Left ventricle myocardium inferior (tissue), 1 donor: ENCODE measurements at places on chromosomes 11 and 22. TPM values are rescaled to one million over a fixed set of nuclear protein-coding genes. Genes with fewer than 3 reads are reported as not detected.
A peak's percentile ranks its signal among the peaks of the same experiment; 100 is the strongest.

The OR4A16 gene
- total RNA-seq = not detected

The SYNGR1 gene
- total RNA-seq = 37.7 TPM

The WT1 gene
- 2.0 TPM for total RNA-seq

The UCP3 gene
- 2.7 TPM for total RNA-seq

The CHRNA10 gene
- 1.0 TPM for total RNA-seq

The PRG3 gene
- total RNA-seq = not detected

The SMTNL1 gene
- total RNA-seq = not detected

The TSPAN18 gene
- 129 TPM for total RNA-seq

The NLRP14 gene
- total RNA-seq = not detected

DNA sequence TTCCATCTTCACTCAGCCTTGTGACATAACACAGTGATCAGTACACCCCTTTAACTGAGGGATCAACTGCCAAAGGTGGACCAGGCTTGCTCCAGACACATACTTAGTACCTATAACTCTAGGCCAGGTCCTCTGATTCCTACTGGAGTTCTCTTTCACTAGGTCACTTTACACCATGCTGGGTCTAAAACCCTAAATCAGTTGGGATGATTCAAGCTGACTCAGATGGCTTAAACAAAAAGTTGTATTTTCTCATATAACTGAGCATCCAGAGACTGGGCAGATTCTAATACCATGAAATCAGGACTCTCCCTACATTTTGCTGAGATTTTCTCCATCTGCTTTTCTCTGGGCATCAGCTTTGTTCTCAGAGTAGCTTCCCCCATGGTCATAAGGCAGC lies 26.0 kb upstream of the FLI1 start:
- no peak for DNase-seq

GRCh38 chr22:31929167-31929930 lies 15.0 kb upstream of the YWHAH start:
- peak; percentile 51 for DNase-seq

DNA sequence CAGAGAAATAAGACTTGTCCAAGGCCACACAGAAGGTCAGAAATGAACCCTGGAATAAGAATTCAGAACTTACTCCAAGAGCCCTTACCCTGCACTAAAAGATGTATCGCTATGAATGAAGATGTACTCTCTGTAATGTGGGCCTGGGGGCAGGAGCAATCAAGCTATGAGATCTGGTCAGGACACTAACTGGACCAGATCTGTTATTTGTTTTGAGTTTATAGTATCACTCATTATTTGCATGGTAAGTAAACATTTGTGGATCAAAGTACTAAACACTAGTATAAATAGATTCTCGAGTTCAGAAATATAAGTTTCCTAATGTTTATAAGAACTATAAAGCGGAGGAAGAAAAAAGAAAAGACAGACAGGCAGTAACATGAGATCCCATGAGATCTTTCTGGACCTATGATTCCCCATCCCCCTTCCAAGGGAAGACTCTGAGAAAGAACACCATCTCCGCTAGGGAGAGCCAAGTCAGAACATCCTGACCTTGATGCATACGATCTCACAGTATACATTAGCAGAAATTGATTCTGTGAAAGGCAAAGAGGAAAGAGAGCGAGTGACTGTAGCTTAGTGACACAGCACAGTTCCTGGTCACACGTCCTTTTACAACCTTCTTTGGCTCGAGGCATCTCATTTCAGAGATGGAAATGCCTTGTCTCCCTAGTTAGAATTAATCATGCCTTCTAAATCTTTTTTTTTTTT lies 71.2 kb downstream of the USP35 start:
- no peak for DNase-seq

GRCh38 chr11:132555617-132556016 lies 976.7 kb downstream of the OPCML start:
- no peak for DNase-seq

DNA sequence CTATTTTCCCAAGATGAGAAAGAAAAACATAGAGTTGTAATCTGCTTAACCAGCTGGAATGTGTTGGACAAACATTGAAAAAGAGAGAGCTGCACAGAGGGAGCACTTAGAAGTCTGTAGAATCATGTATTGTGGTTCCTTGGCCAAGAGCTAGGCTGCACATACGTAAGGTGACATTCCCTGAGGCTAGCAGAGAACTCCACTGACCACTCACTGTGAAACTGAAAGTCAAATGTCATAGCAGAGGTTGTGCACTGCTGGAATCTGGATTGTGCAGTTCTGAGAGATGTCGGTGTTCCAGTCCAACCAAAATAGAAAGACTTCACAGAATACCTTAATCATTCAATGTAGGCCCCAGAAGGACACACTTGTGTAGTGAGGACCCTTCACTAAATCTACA lies 772.8 kb upstream of the RAG2 start:
- no peak for DNase-seq

GRCh38 chr11:62958547-62959421 lies 26.0 kb downstream of the SLC22A6 start:
- peak; percentile 41 for DNase-seq

GRCh38 chr11:69280994-69281393 lies 13.0 kb upstream of the MYEOV start:
- no peak for DNase-seq

DNA sequence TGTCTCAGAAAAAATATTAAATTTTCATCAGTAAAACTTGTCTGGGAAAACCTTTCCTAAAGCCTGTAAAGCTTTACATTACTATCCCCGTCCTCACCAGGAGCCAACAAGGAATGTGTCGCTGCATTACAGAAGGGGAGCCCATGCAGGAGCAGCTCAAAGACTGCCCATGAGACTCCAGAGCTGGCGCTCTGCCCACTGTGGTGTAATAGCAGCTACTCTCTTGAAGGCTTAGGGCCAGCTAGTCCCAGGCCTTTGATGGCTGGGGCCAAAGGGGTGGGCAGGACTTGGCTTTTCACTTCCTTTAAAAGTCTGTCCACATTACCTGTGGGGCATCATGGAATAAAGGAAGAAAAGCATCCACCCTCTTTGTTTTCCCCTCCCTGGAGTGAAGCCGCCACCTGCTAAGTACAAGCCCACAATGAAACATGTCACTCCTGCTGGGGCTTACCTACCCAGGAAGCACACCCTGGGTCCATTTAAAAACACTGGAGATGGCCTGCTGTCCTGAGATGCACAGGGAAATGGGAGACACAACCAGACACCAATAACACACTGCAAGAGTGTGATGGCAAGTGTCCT lies 150.7 kb downstream of the ADAMTS15 start:
- peak; percentile 78 for DNase-seq

DNA sequence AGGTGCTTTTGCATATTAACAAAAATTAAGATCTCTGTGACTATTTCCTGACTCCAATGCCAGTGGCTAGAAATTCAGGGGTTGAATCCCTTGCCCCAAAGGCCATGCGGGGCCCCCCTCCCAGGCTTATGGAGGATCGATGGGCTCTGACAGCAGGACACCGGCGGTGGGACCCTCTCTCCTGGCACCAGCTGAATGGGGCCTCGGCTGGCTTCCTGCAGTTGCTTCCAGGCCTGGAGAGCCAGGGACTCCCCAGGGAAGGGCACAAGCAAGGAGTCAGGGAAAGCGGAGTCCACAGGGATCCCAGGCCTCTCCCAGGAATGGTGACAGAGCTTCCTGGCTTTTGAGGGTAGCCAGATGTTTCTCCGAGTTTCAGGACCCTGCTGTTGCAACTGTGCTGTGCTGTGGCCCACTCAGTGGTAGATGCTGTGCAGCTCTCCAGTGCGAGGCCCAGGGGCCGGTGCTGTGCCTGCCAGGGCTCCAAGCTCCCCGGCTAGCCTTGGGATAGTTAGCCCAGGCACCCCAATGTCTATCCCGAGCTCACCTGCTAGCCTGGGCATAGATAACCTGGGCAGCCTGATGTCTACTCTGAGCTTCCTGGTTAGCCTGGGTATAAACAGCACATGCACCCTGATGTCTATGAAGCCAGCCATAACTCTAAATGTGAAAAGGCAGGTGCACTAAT lies 372.6 kb downstream of the SHANK2 start:
- DNase-seq = no peak

DNA sequence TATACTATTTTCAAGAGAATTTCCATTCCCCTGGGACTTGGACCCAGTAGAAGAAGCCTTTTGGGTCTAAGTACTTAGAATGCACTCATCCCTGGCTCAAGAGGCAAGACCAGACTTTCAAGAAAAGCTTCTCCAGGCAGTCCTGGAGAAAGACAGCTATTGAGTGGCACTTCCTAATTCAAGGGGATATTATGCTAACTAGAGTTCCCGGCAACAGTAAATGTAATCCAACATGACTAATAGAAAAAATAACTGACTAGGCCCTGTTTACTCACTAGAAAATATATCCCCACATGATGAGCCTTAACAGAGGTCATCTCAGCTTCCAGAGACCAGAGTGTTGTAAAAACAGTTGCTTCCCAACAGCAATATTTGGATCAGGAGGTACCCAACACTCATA lies 47.2 kb upstream of the AKIP1 start:
- DNase-seq = no peak

GRCh38 chr11:133425245-133425644 lies 107.1 kb downstream of the OPCML start:
- DNase-seq = no peak

GRCh38 chr22:44532552-44532951 lies 34.5 kb upstream of the RTL6 start:
- DNase-seq = no peak

GRCh38 chr11:127073621-127074020 lies 73.1 kb upstream of the KIRREL3 start:
- DNase-seq = no peak

DNA sequence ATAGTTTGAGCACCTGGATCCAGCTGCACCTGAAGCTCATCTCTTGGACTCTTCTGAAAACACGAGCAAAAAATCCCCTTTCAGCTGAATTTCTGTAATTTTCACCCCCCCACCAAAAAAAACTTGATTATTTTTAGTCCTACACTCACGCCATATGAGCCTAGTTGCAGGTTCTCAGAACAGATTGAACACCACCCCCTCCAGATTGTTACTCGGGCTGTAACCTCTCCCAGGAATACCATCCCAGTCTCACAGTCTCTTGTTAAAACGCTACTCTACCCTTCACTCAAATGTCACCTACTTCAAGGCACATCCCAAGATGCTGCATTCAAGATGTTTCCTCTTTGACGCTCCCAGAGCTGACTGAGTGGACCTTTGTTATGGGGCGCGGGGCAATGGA lies 96.3 kb upstream of the PRDM11 start:
- DNase-seq = no peak

DNA sequence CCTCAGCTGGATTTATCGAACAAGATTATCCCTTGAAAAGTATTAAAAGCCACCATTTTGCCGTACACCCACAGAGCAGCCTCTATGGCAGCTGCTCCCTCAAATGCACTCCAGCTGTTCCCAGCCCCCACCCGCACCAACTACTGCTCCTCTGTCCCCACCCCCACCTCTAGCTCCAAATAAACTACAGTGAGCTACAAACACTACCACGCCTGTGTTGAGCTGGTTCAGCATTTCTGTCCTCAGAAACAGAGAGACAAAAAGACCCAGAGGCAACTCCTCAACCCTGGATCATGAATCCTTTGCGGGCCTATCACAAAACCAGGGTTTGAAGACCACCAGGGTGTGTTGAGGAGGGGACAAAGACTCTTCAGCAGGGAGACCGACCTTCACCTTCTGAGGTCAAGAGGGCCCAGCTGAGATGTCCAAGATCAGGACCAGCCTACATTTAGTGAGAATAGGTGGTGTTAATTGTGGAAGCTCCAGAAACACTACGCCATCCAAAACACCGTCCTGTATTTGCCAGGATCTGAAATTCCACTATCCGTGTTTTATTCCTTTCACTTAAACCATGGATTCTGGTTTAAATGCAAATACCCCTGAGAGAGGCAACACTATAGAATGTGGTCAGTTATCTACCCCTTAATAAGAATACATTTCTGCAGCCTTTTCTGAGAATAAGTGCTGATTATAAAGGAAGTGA lies 195.9 kb downstream of the DSCAML1 start:
- DNase-seq = no peak

GRCh38 chr11:10155793-10156490 lies 138.1 kb downstream of the SBF2 start:
- DNase-seq = no peak

DNA sequence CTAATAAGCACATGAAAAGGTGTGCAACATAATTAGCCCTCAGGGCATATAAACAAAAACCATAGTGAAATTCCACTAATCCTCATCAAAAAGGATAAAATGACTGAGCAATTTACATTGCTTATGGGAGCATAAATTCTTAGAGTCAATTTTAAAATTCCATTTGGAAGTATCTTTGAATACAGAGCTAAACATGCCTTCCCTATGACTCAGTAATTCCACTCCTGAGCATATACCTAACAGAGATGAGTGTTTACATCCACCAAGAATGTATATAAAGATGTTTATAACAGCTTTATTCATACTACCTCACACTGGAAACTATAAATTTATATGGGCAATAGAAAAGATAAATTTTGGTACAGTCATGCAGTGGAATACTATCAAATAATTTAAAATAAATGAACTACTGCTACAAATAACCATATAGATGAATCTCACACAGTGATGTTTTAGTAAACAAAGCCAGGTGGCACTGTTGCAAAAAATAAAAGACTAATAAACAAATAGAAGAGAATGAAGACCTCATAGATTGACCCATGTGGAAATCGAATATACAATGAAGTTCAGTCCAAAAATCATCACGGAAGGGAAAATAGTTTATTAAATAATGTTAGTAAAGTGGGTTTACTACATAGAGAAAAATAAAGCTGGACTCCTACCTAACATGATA lies 8.2 kb upstream of the OR2D2 start:
- no peak for DNase-seq

- DNase-seq = no peak
Observed at GRCh38 chr11:57440744-57441414, 14.0 kb upstream of the SLC43A3 start.

DNA sequence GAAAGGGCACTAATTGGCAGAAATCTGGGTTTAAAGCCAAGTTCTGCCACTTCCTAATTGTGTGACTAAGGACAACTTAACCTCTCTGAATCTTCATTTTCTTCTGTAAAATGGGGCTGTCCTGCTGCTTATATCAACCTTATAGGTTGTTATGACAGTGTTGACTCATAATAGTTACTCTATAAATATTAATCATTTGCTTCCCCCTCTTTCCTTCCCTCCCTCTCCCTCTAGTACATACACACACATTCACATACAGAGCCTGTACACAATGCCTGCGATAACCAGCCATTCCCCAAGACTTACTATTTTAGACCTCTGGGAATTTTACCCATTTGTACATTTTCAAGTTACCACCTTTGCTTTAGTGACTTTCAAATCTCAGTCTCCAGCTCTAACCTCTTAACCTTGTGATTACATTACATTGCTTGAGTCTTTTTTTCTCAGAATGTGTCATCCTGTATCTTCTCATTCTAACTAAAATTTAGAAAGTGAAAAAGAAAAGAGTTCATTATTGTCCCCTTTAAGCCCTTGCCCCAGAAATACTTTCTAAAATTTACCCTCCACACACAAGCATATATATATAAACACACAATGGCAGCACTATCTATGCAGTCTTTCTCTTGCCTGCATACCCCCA lies 31.9 kb downstream of the GDPD4 start:
- DNase-seq = no peak

- DNase-seq = no peak
Observed at GRCh38 chr11:130166457-130166784, 6.8 kb downstream of the ST14 start.

DNA sequence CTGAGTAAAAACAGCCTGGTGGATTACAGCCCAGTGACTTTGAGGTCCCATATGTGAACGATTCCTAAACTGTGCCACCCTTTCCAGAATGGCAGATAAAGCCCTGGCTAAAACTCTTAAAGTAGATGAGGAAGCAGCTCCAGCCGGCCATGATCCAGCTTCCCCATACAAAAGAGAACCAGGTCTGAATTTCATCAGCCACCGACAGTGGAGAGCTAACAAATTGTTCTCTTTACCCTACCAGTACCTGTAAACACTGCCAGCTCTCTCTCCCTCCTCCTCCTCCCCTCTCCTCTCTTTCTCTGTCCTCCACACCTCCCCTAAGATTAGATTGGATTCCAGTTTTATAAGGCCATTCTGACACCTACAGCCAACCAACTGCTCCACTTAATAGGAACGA lies 176.9 kb downstream of the DSCAML1 start:
- DNase-seq = no peak
